ENCODE measurements at places on chromosomes 5 and 9.
A peak's percentile ranks its signal among the peaks of the same experiment; 100 is the strongest.

DNA sequence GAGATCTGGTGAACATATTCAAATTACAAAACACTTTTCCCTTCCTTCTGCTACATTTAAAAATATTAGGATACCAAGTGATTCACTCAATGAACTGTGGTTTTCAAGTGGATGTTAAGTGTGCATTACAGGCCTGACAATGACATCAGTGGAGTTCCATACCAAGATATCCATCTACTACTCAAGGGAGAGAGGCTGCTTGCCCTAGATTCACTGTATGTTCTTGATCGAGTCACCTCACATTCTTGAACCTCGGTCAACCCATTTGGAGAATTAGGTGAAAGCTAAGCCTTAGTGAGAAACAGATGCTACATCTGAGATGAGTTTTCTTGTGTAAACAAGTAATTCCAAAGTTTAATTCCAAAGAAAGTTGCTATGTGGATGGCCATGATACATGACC, 142.2 kb downstream of the FGF10 start:
- peak; percentile 25 for DNase-seq

GRCh38 chr5:142973932-142974331, 203.8 kb downstream of the ARHGAP26 start:
- no peak for DNase-seq

DNA sequence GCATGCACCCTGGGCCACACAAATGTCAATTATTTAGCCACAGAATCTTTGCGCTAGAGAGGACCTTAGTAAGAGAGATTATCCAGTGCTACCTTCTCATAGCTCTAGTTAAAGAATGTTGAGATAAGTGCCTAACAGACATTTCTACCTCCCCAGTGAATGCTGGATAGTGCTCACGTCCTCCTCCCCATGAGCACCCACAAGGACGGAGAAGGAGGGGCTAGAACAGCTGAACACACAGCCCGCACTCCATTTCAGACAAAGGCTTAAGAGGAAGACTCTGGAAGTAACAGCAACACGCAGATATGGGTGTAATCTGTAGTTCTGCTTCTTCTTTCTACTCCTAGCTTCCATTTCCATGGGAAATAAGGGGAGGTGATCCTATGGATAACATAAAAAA, 120.5 kb downstream of the FEM1C start:
- no peak for DNase-seq

DNA sequence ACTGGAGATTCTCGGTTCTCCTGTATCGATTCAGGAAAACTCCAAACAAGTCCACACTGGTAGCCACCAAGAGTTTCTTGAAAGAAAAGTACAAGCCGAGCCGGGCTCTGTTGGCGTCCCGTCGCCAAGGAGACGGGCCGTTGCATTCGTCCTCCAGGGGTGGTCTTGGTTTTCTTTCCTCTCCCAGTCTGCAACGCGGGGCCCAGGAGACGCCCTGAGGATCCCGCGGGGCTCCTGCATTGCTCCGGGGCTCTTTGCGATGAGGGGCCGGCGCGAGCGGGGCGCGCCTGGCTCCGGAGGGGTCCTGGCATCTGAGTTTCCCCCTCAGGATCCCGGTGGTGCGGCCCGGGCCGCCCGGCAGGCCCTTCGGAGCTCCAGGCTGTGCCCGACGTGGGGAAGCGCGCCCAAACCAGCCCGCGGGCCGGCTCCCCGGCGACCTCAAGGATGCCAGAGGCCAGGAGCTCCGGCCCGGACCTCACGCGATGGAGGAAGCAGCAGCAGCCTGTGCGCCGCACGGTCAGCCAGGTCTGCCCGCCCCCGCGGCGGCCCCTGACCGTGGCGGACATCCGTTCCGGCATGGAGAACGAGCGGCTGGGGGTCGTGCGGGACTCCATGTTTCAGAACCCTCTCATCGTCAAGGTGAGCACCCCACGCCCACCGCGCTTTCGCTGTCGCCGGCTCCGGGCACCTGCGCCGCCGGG, at the start of gene CFAP77:
CFAP77 (plus strand) TSS at position 384 of the 701 bp plus-strand sequence; CDS start at position 445, 61 bp downstream.
- DNase-seq = peak; percentile 21

- no peak for DNase-seq
Observed at GRCh38 chr9:21455320-21455719, 15.1 kb downstream of the IFNA1 start.

GRCh38 chr5:138705007-138705406, 48.2 kb upstream of the CTNNA1 start:
- no peak for DNase-seq

GRCh38 chr5:387491-388265, 55.3 kb upstream of the EXOC3 start:
- DNase-seq = no peak

GRCh38 chr9:122053064-122053463, 40.0 kb downstream of the TTLL11 start:
- DNase-seq = no peak

DNA sequence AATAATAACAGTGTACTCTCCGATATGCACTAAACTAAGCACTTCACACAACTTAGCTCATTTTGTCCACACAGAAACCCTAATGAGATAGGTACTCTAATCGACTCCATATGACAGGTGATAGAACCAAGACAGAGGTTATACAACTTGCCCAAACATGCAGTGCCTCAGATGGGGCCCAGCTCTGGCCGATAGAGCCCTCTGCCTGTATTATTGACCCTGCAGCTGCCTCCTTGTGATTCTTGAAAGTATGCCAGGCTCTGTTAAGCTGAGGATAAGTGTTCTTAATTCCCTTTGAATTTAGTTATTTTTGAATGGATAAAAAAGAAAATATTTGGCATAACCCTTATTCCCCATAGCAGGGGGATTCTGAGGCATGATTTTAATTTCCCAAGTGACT, 78.5 kb downstream of the HMHB1 start:
- DNase-seq = no peak

DNA sequence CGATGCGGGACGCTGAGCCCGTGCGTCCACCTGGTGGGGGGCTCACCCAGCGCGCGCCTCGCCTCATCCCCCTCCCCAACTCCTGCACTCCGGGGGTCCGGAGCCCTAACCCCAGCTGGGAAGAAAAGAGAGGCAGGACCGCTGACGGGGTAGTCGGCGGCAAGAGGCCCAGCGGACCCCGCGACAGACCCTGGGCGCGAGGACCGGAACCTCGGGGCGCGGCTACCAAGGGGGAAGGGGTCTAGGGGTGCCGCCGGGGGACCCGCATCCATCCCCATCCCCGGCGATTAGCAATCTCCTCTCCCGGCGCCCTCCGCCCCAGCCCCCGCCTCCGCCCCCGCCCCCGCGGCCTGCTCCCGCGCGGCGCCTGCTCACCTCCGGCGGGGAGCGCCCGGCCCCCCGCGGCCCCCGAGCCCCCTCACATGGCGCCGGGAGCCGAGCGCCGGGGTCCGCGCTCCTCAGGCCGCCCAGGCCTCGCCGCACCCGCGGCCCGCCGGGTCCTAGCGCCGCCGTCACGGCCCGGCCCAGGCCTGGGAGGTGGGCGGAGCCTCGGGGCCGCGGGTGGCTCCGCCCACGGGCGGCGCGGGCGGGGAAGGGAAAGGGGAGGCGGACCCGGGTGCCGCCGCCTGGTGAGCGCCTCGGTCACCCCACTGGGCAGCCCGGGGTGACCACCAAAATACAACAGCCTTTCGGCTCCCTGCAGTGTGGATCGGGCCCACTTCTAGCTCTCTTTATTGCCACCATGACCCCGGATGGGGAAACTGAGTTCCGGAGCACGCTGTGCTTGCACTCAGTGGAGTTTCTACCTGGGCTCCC, at the start of gene ST6GALNAC6:
ST6GALNAC6 (minus strand) TSS at position 476 of the 816 bp plus-strand sequence. CDS start 1,622 bp downstream, outside the sequence.
- peak; percentile 51 for DNase-seq

GRCh38 chr5:172834415-172835289, 601 bp downstream of the ERGIC1 start:
- no peak for DNase-seq

GRCh38 chr5:114099161-114099560, 262.7 kb upstream of the KCNN2 start:
- DNase-seq = no peak

- DNase-seq = no peak
Observed at GRCh38 chr9:83986195-83986594, 5.6 kb downstream of the RMI1 start.

DNA sequence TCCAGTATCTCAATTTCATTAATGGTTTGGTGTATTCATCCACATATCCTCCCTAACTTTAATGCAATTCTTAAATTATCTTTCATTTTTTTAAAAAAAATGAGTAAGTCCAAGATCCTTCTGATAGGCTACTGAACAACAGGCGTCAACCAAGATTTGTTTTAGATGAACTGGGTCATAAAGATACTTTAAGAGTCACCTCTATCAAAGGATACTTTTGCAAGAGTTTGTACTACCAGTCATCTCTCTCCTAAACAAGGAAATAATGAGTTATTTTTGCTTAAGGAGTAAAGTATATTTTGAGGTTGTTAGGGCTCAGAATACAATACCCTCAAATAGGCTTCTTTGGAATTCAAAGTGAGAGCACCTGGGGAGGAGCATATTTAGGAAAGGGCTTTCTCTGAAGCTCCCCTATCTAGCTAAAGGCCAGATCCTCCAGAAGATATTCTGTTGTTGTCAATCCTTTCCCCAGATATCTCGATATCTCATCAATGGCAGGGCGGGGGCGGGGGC, 25.8 kb downstream of the HAVCR1 start:
- no peak for DNase-seq

DNA sequence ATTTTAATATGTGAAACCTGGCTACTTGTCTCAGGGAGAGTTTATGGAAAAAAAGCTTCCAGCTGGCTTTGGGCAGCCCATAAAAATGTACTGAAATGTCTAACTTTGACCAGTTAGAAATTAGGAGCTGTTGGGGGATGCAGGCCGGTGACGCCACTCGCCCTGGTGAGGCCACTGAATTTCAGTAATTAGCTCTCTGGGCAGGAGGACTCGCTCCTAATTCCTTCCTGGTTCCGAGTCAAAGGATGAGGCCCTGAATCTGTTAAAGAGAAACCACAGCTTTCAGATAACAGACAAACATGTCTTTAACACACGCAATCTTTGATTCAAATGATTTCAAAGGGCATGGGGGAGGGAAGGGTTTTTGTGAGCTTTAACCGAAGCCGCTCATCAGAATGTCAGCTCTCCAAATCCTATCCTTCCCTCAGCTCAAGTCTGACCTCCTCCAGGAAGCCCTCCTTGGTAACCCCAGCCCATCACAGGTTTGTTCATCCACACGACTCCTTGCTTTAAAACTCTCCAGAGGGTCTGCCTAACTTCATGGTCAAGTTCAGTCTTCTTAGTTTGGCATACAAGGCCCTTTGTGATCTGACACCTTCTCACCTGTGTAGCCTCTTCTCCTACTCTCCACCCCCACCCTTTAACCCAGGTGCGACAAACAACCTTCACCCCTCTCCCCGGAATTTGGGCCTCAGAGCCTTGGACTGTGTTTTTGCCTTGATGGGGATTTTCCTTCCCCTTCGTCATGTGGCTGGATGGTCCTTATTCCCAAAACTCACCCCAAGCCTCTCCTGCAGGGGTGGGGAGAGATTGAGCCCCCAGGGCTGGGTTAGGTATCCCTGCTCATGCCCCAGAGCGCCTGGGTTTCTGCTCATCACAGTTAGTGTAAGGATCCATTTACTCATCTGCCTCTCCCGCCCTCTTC, 13.6 kb upstream of the PHF19 start:
- no peak for DNase-seq

GRCh38 chr5:114789773-114790402, 379.8 kb downstream of the TRIM36 start:
- peak; percentile 3 for DNase-seq

- no peak for DNase-seq
Observed at GRCh38 chr5:33194914-33195313, 245.9 kb upstream of the TARS1 start.

- no peak for DNase-seq
Observed at GRCh38 chr5:6763191-6763590, 50.0 kb downstream of the TENT4A start.

DNA sequence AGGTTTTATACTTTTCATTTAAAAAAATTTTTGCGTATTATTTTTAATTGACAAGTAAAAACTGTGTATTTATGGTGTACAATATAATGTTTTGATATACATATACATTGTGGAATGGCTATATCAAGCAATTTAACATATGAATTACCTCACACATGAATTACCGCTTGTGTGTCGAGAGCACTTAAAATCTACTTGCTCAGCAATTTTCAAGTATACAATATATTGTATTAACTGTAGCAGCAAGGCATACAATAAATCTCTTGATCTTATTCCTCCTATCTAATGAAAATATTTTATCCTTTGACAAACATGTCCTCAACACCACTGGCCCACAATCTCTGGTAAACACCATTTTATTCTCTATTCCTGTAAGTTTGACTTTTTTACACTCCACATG, 224.4 kb upstream of the CYLC2 start:
- no peak for DNase-seq

DNA sequence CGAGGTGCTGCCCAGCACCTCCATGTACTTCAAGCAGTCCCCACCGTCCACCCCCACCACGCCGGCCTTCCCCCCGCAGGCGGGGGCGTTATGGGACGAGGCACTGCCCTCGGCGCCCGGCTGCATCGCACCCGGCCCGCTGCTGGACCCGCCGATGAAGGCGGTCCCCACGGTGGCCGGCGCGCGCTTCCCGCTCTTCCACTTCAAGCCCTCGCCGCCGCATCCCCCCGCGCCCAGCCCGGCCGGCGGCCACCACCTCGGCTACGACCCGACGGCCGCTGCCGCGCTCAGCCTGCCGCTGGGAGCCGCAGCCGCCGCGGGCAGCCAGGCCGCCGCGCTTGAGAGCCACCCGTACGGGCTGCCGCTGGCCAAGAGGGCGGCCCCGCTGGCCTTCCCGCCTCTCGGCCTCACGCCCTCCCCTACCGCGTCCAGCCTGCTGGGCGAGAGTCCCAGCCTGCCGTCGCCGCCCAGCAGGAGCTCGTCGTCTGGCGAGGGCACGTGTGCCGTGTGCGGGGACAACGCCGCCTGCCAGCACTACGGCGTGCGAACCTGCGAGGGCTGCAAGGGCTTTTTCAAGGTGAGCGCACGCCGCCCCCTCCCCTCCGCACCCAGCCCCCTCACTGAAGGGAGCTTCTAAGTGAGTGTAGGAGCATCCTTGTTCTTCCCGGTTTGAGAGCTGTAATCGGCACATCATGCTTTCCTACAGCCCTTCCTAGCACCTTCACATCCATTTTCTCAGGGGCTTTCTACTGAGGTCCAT, 6.9 kb downstream of the NR4A3 start:
- DNase-seq = no peak

GRCh38 chr5:17406423-17406838, 91.6 kb upstream of the TAF11L2 start:
- peak; percentile 16 for DNase-seq
